ENCODE measurements at places on chromosomes 5 and 9.
A peak's percentile ranks its signal among the peaks of the same experiment; 100 is the strongest.

DNA sequence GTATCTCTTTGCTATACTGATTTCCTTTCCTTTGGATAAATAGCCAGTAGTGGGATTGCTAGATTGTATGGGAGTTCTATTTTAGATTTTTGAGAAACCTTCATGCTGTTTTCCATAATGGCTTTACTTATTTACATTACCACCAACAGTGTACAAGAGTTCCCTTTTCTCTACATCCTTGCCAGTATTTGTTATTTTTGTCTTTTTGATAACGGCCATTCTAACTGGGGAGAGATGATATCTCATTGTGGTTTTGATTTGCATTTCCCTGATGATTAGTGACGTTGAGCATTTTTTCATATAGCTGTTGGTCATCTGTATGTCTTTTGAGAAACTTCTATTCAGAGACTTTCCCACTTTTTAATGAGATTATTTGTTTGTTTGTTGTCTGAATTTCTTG, 25.8 kb downstream of the NADK2 start:
- no peak for DNase-seq

- no peak for DNase-seq
Observed at GRCh38 chr9:91391818-91392217, 30.1 kb upstream of the AUH start.

DNA sequence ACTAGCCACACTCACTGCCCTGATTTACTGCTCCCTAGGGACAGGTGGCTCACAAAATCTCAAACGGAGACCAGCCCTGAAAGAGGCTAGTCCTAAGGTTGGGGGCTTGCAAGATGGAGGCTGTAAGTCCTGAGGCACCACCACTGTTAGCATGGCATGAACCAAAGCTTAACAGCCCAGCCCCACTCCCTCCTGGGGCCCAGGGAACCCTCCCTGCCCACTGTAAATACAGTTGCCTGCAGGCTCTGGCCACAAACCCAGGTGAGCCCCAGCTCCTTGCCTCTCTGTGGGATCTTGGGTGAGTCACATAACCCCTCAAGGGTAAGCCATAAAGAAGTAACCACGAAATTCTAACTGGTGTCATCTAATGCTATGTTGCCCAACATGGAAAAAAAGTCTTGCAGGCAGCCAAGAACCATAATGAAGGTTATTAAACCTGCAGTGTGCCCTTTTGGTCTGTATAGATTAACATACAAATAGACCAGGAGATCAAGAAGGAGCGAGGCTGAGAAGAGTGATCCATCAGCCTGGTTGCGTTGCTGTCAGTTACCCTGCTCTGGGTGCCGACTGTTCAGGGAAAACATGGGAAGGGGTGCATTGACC, 1.7 kb upstream of the POMT1 start:
- DNase-seq: peak; percentile 45

- DNase-seq: no peak
Observed at GRCh38 chr5:150457562-150458240, 8.2 kb upstream of the RPS14 start.

DNA sequence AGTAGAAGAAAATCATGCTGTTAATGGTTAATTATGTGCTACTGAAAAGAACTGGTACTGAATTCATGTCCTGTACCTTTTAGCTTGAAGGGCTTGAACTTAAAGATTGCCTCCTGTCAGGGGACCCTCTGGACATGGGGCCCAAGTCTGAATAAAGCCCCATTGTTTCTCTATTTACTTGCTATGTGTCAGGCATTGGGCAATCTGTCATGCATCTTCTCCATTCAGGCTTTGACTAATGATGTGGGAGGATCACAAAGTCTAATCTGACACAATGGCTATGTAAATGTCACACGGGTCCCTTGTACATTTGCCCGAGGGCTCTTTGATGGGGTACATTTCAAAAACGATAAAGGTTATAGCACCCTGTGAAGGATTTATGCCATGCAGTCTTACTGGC, 64.0 kb upstream of the TUSC1 start:
- DNase-seq: no peak

DNA sequence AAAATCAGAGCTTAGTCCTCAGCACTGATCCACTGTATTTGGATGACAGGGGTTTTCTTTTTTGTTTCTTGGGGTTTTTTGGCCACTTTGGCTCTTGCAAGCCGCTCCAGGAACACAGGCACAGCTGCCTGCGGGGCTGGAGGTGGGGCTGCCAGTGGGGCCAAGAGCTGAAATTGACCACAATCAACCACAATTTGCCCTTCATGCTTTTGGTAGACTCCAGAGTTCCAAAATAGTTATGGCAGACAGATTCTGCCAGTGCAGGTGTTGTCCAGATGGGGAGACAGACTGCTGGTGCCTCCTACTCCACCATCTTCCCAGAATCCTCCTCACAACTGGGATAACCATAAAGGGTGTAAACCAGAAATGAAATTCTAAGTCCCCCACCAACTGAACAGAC, 36.5 kb downstream of the PLEKHG4B start:
- DNase-seq: no peak

DNA sequence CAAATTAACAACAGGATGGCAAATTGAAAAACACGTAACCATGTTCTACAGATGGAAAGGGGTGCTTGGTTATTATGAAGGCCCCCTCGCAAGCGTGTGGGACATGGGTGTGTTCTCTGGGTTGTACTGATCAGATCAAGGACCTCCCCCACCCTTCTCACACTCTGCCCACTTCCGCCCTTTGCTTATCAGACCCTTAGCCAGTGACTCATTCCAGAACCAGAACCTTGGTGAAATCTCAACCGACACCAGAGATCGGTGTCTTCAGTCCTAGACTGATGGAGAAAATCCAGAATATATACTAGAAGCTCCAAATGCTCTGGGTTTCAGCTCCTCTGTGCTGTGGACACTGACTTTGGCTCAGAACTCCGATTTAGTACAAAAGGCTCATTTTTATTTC, 64.9 kb downstream of the PTTG1 start:
- DNase-seq: no peak

GRCh38 chr5:109191153-109191558, 218.6 kb downstream of the PJA2 start:
- peak; percentile 7 for DNase-seq

DNA sequence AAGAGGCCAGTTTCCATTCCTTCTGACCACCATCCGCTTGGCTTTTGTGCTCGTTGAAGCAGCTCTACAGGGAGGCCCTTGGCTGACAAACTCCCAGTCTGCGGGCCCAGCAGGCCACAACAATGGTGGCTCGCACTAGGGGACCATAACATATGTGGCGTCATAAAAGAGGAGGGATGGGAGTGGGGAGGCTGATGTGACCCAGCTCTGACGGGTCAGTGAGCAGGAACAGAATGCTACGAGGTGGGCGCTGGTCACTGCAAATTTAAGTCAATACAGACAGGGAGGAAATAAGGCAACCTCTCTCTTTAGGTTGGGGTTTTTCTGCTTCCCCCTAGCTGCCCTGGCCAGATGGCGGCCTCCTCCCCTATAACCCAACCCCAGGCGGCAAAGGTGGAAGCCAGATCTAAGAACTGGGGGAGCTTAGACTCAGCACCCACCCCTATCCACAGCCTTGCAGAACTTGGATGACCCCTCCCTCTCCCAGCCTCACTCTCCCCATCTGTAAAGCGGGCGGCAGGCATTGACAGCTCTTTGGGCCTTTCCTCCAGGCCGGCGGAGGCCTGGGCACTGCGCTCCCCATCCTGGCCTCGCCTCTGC, 778 bp downstream of the FRRS1L start:
- DNase-seq: no peak

DNA sequence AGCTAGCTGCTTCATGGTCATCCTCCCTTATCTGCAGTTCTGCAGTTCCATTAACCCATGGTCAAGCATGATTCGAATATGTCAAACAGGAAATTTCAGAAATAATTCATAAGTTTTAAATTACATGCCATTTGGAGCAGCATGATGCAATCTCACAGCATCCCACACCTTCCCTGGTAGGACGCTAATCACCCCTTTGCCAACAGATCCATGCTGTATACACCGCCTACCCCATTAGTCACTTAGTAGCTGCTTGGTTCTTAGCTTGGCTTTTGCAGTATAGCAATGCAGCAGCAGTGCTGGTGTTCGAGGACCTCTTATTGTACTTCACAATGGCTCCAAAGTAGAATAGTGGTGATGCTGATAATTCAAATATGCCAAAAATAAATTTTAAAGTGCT, 739.7 kb upstream of the CDH9 start:
- no peak for DNase-seq

- DNase-seq: peak; percentile 34
Observed at GRCh38 chr5:30808996-30809395, 384.5 kb upstream of the CDH6 start.

DNA sequence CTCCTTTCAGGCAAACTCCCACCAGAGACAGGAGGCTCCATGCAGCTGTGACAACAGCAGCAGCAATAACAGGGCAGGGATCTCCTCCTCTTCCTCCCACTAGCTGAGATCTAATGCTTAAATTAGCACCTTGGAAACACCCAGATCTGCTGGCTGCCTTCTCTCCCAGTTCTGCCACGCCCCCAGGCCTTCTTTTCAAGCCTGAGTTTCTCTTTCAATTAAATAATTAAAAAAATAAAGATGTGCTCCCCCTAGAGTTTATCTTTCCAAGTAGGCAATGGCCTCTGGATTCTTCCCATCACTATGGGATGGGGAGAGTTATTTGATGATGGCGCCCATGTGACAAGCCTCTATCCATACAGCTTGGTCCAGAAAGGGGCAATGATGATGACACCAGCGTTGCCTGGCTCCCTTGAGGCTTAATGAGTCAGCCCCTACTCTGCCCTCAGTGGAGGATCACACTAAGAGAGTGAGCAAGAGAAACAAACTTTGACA, 3.8 kb downstream of the FAM219A start:
- DNase-seq: peak; percentile 33

GRCh38 chr5:165569551-165569950, 2064.1 kb downstream of the MAT2B start:
- no peak for DNase-seq

GRCh38 chr5:32445287-32445758, 783 bp upstream of the ZFR start:
- no peak for DNase-seq

GRCh38 chr5:105816961-105817360, 1853.8 kb downstream of the EFNA5 start:
- no peak for DNase-seq

DNA sequence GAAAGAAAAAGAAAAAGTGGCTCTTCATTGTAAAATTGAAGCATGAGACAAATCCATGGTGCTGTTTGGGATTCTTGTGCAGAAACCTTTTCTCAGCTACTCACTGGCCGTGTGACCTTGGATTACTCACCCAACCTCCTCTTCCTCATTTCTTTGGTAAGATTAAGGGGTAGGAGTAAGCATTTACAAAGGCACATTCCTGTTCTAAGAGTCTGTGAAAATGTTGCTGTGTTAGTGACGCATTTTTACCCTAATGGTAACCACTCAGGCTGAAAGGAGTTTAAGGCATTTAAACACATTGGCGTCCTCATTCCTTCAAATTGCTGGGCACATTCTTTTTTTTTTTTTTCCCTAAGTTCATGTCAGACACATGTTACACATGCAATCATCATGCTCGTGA, 4.3 kb downstream of the RAI14 start:
- DNase-seq: peak; percentile 71

GRCh38 chr9:14565352-14566016, 127.7 kb downstream of the ZDHHC21 start:
- no peak for DNase-seq

DNA sequence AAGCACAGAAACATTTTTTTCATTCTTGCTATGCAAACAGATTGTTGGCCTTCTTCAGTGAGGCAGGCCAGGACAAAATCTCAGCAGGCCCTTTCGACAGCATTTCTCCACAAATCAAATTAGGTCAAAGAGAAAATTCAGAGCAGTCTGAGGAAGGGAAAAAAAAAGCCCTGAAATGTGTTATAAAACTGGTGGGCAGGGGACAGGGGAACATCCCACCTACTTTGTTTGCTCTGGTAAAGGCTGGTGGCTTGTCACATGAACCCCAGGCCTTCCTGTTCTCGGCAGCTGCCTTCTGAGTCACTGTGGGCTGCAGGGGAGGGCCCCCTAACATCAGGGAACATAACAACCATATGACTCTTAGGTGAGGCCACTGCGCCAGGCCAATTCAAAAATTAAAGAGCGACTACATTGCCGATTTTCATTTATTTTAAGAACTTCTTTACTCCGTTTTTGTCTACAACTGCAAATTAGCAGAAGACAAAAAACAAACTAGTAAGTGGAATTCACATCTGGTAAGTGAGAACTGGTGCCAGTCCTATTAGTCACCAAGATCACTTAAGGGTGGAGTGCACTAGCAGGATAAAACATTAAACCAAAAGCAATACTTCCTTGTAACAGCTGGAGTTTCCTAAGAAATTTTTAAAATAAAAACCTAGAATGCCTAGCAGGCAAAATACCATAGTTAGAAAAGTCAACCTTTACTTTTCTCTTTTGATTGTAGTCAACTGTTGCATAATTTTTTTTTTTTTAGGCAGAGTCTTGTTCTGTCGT, 46.2 kb upstream of the DENND4C start:
- peak; percentile 78 for DNase-seq

GRCh38 chr5:126490167-126490940, 67.1 kb downstream of the GRAMD2B start:
- no peak for DNase-seq

DNA sequence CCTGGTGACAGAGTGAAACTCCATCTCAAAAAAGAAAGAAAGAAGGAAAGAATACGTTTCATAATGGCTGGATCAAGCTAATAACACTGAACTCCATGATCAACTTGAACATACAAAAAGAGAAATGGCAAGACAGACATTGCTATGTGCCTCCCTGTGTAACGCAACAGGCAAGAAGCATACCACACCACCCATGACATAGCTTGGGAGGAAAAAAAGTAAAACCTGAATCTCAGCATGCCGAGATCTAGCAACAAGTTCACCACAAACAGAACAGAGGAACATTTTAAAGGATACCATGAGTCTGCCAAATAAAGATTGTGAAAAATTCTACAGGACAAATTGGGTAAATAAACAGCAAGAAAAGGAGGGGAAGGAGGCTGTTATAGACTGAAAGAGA, 26.7 kb downstream of the HOMER1 start:
- no peak for DNase-seq

DNA sequence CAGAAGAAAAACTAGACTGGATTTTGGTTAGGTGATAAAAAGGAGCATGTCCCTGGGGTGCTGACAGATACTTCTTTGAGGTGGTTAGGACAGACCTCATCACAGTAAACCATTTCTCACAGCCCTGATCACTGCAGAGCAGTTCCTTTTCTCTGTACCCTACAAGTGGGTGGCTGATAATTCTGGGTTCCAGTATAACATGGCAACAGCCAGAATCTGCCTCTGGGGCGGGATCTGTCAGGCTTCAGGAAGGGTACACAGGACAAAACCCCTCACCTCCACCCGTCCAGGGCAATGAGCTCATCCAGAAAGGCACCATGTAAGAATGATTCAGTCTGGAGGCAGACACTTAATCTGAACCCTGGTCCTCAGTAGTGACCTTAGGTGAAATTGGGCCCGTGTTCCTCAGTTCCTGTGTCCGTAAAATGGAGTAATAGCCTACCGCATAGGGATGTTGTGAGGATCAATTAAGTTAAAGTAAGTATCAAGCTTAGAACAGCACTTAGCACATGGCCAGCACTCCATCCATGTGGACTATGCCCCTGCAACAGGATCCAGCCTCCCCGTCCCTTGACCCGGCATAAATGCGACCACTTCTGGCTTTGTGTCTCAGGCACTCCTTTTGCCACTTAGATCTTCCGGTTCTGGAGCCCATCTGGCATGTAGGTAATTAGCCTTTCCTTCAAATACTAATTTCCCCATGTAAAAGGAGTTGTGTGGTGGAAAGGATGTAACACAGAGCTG, 129.2 kb downstream of the LHFPL2 start:
- DNase-seq: no peak

Data from AG08396 (cell line).